ENCODE measurements at places on chromosomes 4 and X.

GRCh38 chr4:150583287-150584110, 1.5 kb downstream of the MAB21L2 start:
- no peak for DNase-seq

DNA sequence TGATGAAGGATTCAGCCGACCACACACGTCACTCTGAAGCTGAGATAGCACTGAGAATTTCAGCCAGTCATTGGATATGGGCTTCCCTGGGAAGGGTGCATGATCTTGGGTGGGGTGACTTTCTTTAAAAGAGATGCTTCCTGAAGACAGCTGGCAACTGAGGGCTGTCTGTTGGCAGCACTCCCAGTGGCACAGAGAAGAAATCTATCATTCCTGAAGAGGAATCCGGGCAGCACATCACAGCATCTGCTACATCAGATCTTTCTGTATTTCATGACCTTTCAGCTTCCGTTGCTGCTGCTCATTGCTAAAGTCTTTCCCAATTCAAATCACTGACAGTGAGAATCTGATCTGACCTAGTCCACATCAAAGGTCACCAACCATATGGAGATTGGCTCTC, 193.8 kb upstream of the RBPJ start:
- no peak for DNase-seq

DNA sequence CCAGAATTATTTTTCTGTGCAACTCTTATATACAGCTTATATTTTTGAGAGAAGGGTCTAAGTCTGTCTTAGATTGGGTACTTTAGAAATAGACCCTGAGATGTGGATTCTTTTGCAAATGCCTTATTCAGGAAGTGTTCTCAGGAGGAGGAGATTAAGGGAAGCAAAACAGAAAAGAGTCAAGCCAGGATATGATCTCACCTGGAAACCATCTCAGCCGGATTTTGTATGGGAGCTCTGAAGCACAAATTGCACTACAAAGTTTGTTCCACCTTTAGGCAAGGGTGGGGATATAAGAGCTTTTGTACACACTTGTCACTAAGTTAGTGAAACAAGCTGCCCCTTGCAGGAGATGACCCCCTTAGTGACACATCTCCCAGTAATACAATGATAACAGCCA, 121.2 kb upstream of the GRPR start:
- DNase-seq, result no peak

DNA sequence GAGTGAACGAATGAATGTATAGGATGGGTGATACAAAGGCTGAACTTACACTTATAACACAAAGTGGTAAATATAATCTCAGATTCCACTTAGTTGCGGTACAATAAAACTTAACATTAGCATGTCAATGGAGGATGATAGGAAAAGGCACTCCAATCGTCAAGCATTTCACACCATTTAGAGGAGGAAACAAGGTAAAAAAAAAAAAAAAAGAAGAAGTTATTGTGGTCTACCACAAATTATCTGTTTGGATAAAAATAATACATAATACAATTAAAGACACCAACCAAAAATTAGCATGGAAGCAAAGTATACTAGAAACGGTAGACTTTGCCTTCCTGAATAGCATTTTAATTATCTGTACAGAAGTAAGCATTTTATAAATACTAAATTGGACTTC, 205.5 kb downstream of the PPP3CA start:
- no peak for DNase-seq

DNA sequence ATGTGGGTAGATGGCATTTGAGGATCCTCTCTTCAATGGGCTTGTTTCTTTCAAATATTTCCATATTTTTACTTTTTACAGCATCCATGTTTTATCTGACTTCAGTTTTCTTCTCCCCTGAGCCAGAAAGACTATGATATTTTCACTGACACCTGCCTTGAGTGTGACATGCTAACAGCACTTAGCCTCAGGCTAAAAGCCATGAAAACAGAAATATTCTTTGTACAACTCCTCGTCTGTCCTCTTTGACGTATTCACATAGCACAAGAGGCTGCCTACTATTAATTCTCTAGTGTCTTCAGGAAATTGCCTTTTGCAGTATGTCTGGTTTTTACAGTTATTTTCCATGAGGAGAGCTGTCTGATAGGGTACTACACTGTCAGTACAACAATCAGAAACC, 215.0 kb downstream of the MAD2L1 start:
- DNase-seq, result no peak

DNA sequence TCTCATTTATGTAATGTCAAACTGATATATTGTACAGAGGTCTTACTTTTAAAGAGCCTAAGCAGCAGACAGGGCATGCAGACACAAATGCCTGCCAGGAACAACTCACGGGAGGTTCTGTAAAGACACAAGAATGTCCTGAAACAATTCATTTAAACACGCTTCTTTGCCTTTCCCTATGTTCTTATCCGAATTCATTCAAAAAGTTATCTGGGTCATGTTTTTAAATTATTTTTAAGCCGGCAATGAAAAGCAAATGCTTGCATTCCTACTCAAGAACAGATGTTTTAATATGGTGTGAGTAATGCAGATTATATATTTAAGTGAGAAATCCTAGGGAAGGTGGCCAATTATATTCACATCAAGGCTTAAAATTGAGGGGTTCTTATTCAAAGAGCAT, 192.6 kb downstream of the PDGFC start:
- no peak for DNase-seq

DNA sequence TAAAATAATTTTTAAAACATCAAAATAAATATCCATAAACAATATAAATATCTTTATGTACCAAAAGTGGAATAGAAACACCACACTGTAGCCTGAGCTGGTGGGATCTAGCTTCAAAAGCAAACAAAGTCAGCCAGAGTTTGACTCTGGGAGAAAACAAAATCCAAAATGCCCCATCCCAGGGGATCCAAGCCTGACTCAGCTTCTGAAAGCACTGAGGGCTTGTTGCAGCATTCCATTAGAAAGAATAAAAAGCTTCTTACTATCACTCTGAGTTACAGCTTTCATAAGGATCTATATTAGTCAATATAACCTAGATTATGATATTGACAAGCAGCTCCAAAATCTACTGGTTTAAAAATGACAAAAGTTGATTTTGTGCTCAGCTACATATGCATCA, 149.7 kb upstream of the ANKRD50 start:
- no peak for DNase-seq
